ENCODE measurements at places on chromosomes 3 and 15.

GRCh38 chr3:112056451-112056929 is 22.0 kb downstream of the TMPRSS7 start:
- DNase-seq = peak; percentile 18

DNA sequence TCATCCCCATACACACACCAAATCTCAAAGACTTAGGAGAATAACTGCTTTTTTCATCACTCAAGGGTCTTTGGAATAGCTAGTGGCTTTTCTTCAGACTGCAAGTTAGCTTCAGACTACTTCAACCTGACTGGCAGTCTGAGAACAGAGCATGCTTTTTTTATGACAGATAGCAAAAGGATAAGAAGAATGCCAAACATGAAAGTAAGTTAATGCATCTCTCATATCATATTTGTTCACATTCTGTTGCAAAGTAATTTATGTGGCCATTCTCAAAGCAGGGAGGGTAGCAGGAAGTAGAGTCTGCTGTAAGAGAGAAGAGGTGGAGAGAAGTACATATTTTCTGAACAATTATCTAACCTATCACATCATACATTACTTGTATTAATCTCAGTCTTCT is 544.4 kb downstream of the ZPLD1 start:
- DNase-seq = no peak

DNA sequence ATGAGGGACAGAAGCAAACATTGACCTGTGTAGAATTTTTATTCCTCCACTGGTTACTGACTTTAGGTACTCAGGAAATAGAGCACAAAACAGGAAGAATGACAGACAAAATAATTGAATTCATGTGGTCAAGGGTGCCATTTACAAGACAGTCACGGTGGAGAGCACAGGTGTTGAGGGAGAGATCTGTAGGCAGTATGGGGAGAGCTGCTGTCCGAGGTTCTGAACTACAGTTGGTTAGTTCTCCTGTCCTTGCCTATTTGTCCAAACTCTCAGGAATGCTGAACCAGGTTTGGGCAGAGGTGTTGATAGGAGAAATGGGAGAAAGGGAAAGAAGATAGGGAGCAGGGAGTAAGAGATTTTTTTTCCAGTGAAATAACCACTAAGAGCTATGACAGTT is 178.5 kb upstream of the ZBTB20 start:
- DNase-seq = no peak

DNA sequence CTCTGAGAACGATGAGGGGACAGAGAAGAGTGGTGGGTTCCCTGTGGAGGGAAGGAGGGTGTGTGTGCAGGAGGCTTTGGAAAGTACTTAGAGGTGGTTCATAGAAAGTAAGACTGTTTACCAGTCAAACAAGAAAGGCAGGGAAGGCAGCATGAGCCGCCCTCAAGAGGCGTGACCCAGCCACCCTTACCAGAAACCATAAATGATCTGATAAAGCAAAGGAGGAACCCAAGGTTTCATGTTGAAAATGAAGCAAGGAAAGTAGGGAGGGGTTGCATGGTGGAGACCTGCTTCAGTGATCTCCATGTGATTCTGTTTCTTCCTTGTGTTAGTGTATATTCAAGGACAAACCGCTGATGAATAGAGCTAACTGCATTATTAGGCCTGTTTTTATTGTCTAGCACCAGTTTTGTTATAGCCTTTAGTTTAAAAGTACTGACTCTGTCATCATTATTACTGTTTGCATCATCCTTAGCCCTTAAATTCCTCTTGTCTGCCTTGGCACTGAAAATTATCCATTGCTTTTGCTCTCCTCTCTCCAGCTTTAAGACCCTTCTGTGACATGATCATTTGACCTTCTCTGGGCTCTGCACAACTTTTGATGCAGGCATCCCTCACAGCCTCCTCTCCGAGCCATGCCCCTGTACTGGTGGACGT is 96.1 kb downstream of the STAC start:
- DNase-seq = no peak

DNA sequence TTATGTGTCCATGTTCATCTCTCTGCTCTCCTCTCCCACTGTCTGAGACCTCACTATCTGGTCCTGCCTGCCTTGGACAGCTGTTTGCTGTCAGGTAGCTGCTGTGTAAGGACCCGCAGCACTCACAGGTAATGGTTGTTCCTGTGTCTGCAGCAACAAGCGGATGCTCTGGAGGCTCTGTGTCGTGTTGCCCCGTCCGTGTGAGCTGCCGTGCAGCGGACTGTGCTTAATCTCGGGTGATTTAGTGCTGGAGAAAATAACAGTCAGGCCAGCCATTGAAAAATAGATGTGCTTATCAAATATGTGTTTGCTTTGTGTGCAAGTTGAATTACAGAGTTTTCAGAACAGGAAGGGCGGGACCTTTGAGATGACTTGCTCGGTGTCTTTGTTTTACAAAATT is 121.4 kb downstream of the GABRG3 start:
- no peak for DNase-seq

GRCh38 chr15:66931768-66932633 is 133.4 kb upstream of the SMAD3 start:
- DNase-seq = peak; percentile 34

DNA sequence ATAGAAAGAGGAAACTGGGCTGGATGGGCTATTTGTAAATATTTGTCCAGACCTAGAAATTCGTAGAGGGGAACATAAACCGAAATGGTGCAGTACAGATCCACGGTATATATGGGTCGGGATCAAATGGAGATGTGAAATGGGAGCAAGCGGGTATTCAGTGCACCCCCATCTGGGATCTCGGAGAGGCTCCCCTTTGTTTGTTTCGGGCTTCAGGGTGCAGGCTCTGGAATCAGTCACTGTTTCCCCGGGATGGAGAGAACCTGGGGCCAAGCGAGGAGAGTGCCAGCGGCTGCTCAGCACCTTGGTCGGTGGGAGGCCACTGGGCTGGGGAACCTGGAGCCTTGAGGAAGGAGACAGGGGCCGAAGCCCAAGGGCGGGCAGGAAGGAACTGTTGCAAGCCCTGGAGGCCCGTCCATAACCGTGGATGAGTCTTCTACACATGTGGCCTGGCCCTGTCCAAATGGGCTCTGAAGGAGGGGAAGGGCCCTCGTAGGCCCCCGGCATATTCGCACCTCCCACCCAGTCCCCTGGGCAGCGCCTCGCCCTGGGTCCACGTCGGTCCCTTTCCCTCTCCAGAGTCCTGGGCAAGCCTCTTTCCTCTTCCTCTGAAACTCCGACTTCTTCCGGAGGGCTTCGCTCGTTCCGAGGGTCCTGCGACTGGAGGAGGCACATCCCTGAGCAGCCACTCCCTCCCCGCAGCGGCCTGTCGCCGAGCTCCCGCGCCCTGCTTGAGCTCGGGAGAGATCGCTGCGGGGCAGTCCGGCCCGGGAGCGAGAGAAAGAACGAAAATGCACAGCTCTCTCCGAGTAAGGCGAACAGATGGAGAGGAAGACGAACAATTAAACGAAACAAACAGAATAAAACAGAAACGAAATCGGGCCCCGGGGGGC is 3.0 kb downstream of the ISL2 start:
- DNase-seq = no peak

GRCh38 chr15:32893421-32893820 is 175.6 kb downstream of the GREM1 start:
- DNase-seq = peak; percentile 52

DNA sequence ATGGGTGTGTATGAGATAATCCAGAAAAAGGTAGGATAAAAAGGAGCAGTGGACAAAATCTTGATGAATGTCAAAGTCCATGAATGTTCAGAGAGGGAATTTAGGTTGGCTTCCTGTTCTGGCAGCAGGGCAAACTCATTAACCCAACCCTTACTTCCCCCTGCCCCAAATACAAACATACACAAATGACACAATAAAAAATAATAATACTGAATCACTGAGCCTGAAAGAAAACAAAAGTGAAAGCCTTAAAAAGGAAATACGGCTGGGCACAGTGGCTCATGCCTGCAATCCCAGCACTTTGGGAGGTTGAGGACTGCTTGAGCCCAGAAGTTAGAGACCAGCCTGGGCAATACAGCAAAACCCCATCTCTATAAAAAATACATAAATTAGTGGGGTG is 62.9 kb downstream of the GPR176 start:
- no peak for DNase-seq

- no peak for DNase-seq
These were observed 7.5 kb downstream of the PTX3 start for GRCh38 chr3:157443905-157444796.

GRCh38 chr3:147572970-147573340 is 163.8 kb downstream of the ZIC1 start:
- DNase-seq = no peak

DNA sequence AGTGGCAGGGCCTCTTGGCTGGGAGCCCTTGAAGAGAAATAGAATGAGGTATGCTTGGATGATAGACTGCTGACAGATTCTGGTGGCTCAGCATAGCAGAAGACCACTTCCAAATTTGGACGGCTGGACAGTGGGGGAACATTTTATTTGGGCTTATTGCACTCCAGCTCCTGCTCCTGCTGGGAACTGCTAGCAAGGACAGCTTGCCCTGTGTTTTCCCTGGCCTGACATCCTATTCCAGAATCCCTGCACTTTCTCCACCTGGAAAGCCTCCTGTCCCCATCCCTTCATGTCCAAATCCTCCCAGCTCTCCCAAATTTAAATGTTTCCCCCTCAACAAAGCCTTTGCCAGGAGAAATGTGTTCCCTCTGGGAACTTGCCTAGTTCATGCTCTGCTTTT is 9.8 kb upstream of the COLQ start:
- no peak for DNase-seq

DNA sequence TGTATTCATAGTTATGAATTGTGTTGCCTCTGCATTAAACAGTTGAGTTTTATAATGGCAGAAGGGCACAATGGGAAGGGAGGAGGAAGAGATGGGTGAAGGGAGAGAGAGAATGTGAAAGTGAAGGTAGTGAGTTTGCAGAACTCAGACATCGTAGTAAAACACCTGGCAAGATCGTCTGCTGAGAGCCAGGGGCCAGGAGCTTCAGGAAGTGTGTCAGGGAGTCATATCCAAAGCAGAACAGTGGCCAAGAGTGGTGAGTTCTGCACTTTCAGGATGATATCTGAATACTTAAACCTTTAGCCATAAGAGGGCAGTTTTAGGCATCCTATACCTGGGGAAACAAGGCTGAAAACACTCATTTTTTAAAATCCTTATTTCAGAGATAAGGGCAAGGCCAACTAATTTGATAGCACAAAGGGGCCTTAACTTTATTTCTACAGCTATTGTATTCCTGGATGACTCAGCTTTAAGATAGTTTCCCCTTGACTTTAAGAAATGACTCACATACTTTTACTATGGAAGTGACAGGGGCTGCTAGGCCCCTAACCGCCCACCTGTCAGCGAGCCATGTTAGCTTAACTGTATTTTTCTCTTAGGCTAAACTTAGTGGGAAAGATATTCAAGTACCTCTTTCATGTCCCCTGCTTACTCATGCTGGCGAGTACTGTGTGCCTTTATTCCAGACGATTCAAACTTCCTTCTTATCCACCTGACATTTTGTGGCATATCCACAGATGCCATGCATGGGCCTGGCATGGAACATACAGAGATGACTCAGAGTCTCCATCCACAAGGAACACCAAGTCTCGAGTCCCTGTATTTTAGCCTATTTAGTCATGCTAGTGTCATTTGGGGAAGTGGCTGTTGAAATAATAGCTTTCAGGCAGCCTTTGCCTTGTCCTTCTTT is 53.9 kb downstream of the RLBP1 start:
- no peak for DNase-seq

DNA sequence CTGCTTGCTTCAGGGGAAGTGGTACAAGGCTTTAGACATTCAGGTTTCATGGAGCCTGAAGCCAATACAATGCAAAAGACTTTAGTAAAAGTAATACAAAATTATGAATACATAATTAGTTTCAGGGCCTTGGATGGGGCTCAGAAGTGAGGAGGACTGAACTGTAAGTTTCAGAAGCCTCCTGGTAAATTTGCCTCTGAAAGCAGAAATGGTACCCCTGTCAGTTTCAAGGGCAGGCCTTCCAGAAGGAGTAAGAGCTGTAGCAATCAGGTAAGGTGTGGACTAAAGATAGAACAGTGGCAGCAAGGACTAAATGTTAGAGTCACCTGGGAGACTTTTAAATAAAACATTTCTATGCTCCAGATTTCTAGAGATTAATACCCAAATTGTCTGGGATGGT is 402.5 kb upstream of the GOLIM4 start:
- no peak for DNase-seq

GRCh38 chr3:58206406-58207011 is 4.3 kb downstream of the DNASE1L3 start:
- DNase-seq = peak; percentile 42

- no peak for DNase-seq
These were observed 150.0 kb downstream of the MEIS2 start for GRCh38 chr15:36950371-36950770.

GRCh38 chr3:187799942-187800641 is 54.8 kb upstream of the BCL6 start:
- DNase-seq = no peak

DNA sequence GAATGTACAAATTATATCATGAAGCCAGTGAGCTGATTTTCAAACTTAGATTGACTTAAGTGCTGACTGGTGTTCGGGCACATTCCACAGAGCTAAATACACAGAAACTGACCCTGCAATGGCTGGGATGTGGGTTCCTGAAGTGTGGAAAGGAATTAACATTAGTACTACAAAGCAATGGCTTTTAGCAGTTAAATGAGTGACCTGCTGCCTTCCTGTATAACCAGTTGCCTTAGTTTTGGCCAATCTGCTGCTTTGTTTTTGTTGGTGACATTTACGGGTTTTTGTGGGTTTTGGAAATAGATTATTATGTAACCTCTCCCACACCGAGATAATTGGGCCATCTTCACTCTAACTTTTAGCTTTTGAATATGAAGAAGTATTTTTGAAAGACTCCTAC is 2.4 kb upstream of the SKIC8 start:
- DNase-seq = no peak

DNA sequence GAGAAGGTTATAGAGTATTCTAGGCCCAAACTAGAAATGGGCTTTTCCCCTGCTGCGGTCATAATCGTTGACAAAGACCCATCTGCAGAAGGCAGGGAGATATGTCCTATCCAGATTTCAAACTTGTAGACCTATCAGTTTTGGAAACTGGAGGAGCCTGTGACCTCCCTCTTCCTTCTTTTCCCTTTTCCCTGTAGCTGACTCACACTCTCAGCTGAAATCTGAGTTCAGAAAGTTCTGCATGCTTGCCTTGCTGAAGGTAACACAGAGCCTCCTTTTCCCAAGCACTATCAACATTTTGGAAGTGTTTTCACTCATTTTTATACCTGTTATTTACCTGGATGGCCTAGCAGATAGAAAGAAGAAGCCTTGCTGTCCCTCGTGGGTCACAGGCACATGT is 59.1 kb upstream of the PSMD6 start:
- DNase-seq = no peak

DNA sequence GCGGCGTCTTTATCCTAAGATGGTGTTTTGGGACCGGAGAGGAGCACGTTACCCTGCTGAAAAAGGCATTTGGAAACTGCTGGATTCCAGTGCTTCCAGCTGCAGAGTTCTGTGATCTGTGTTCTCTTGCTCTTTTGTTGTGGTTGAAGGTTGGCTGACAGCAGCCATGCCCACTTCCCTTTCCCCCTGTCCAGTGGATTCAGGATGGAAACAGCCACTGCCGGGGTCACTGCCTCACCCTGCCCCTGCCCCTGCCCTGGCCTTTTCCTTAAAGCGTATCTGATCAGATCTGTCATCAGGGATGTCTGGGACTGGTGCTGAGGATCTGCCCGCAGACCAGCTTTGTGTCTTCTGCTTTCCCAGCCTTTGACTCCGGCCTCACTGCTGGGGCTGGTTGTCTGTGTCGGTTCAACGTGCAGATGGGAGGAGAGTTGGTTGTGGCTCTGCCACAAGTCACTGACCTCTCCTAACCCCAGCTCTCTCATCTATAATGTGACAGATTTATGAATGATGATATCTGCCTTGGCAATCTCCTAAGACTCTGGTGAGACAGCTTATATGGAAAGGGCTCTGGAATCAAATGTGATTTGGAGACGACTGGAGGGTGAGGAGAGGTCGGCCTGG is 219.4 kb upstream of the BHLHE40 start:
- no peak for DNase-seq

- no peak for DNase-seq
These were observed 555 bp downstream of the ATP11B start for GRCh38 chr3:182793663-182794454.
